Panc1 (cell line): ENCODE measurements at places on chromosomes 1 and 21.
A peak's percentile ranks its signal among the peaks of the same experiment; 100 is the strongest.

DNA sequence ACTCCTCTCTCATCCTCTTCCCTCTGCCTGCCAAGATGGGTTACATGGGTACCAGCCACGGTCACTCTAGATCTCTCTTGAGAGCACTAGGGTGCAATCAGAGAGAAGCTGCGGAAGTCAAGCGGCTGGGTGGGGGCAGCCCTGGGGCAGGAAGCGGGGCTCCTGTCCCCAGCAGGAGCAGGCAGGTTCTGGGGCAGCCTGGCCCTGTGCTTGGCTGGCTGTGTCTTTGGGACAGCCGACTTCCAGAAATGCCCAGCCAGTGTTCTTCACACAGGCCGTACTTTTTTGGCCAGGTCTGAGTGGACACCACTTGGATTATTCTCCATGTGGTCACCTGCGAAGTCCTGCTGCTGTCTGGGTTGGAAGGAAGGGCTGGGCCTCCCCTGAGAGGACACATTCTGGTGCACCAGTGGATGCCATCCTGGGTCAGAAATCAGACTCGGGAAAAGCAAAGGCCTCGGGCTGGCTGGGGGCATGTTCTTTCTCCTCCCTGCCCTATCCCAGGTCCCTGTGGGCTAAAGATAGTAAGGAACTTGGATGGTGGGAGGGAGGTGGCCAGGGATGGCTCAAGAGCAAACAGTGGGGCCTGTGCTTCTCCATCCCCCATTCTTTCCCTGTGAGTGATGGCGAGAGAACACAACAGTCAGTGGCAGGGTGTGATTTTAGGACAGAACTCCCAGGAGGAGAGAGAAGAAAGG is 93.7 kb downstream of the ITPKB start:
- DNase-seq: no peak

GRCh38 chr1:24754229-24754628 is 9.0 kb downstream of the CLIC4 start:
- DNase-seq: no peak

GRCh38 chr1:226608699-226609505 is 60.3 kb downstream of the STUM start:
- DNase-seq: peak; percentile 27

DNA sequence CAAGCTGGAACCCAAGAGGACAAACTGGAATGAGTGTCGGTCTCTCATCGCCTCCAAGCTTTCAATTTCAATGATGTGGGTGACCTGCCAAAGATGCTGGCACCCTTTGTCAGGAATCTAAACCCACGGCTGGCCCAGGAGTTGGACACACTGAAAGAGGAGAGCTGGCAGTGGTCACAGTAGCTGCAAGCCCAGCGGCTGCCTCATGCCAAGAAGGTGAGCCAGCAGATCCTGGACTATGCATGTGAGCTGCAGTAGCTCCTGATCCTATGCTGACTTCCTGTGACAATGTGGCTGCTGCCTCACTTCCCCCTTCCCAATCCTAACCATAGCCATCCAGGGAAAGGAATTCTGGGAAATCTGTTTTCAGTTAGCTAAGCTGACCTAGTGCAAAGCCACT is 117.0 kb upstream of the VAV3 start:
- no peak for DNase-seq

DNA sequence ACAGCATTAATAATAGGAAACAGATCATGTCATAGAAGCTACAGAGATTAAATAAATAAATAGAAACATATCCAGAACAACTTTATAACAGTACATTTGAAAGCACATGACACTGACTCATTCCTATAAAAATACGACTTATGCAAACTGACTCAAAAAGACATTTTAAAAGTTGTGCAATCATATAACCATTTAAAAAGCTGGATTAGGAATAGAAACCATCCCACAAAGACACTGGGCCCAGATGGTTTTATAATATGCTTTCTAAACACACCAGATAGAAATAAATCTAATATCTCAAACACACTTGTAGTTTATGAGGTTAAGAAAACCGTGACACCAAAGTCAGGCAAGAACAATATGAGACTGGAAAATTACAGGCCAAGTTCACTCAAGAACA is 47.6 kb downstream of the MATN1 start:
- DNase-seq: no peak

DNA sequence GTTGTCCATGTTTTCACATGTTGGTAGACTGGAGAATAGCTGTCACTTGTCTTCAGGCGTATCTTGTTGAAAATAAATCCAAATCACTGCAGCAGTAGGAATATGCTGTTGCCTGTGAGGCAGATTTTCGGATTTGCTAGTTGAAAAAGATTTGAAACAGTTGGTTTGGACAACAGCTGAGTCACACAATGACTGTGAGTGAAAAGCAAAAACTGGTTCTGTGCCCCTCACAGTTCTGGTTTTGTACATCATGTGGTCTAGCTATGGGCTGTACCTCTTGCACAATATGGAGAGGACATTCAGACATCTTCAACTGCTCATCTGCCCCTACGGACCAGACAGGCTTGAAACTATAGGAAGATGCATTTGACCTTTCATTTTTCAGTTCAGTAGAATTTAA is 1.8 kb downstream of the ARF1 start:
- no peak for DNase-seq

GRCh38 chr1:44806025-44806703 is 987 bp downstream of the DYNLT4 start:
- no peak for DNase-seq

- DNase-seq: no peak
These were observed 57.8 kb upstream of the BACE2 start for GRCh38 chr21:41110161-41110560.

DNA sequence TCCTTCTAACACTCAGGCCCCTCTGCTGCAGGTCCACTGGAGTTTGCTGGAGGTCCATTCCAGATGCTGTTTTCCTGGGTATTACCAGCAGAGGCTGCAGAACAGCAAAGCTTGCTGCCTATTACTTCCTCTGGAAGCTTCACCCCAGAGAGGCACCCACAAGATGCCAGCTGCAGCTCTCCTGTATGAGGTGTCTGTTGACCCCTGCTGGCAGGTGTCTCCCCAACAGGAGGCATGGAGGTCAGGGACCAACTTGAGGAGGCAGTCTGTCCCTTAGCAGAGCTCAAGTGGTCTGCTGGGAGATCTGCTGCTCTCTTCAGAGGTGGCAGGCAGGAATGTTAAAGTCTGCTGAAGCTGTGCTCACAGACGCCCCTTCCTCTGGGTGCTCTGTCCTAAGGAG is 204.8 kb downstream of the FCRL5 start:
- no peak for DNase-seq

DNA sequence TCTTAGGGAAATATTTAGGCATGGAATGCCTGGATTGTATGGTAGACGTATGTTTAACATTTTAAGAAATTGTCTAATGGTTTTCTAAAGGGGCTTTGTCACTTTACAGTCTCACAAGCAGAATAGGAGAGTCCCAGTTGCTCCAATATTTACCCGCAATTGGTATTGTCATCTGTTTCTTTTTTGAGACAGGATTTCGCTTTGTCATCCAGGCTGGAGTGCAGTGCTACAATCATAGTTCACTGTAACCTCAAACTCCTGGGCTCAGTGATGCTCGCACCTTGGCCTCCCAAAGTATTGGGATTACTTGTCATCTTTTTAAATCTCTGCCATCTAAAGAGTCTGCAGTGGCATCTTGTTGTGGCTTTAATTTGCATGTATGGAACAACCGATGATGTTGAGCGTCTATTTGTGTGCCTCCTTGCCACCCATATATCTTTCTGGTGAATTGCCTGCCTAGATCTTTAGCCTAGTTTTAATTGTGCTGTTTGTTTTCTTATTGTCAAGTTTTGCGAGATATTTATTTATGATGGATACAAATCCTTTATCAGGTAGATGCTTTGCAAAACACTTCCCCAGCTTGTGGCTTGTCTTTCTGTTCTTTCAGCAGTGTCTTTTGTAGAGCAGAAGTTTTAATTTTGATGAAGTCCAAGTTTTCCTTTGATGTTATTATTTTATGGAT is 32.0 kb upstream of the EDARADD start:
- no peak for DNase-seq
